NCI-H748 treated with DMSO at 0.1 percent for 48 hours (cell line): ENCODE measurements at places on chromosomes 1 and 21.

DNA sequence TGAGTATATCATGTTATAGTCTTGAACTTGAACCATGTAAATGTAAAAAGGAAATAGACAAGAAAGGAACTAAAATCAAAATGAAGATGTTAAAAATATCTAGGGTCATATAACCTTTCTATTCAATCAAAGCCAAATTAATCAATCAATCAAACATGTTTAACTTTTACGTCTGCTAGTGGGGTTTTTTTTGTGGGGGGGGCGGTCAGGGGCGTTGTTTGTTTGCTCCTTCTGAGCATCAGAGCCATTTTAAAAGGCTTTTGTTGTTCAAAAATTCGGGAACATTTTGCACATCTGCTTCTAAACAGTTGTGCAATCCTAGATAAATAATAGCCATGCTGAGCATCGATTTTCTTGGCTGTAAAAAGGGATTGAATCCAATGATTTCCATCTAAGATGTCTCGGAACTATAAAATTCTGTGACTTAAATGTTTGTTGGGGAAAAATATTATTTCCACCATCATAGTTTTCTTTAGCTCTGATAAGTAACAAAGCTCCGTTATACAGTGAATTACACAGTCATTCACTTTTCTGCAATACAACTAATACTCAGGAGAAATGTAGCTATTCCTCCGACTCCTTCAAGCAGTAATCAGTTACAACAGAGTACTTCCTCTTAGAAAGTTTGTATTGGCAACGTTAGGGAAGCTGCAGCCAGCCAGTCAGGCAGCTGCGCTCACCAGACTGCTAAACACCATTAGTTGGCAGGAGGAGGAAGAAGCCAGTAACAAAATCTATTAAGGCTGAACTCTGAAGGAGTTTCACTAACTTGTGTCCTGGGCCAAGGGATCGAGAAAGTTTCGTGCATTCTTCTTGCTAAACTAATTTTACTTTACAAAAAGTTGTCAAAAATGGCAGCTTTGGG lies 2.2 kb downstream of the SPATA6 start:
- no peak for DNase-seq

DNA sequence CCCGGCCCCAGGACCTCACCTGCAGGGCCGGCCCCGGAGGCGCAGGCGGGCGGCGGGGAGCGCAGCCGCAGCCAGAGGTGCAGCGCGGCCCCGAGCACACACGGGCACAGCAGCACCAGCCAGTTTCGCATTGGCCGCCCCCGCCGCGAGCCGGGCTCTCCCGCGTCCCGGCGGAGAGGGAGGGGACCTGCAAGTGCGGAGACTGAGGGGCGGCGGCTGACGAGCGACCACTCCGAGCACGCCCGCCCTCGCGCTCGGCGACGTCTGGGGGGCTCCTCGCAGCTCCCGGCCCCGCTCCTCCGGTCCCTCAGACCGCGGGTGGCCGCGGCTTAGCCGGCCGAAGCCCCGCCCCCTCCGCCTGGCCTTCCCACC lies at the start of gene B3GALNT2:
TSS of gene B3GALNT2 (minus strand) at position 331 of the 372 bp plus-strand sequence. CDS start at position 131, 200 bp downstream.
- DNase-seq: no peak

GRCh38 chr1:107934578-107934977 lies 30.4 kb downstream of the VAV3 start:
- DNase-seq: no peak

DNA sequence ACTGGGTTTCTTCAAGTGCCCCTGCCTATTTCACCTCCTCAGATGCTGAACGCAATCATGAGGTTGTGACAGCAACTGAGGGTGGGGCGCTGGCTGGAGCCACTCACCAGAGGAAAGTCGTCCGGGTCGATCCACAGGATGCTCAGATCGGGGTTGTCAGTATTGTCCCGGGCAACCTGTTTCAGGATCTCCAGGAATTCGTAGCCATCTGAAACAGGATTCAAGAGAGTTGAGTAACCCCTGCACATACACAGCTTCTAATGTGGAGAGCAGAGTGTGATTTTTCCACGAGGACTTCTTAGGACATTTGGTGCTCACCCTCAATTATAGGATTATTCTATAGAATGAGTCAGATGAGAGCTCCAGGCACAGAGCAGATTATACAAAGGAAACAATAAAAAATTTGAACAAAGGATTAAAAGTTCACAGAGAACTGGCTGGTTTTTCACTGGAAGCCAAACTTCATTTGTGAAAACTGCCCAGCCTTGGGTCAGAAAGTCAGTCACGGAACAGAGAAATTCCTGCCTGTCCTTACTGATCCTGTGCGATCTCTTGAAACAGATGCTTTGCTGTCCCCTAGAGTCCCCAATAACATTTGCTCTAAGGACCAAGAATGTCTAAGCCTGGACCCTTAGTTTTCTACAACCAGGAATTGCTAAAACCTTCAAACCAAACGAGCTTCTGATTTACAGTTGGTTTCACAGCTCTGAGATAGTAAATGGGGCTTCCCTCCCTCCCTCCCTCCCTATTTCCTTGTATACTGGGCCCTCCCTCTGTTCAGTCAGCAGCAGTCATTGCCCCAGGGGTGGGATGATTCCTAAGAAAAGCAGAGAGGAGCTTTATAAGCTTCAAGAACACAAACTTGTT lies 63.2 kb downstream of the CASQ2 start:
- DNase-seq: no peak

GRCh38 chr1:78136680-78137079 lies 90.9 kb downstream of the GIPC2 start:
- no peak for DNase-seq

DNA sequence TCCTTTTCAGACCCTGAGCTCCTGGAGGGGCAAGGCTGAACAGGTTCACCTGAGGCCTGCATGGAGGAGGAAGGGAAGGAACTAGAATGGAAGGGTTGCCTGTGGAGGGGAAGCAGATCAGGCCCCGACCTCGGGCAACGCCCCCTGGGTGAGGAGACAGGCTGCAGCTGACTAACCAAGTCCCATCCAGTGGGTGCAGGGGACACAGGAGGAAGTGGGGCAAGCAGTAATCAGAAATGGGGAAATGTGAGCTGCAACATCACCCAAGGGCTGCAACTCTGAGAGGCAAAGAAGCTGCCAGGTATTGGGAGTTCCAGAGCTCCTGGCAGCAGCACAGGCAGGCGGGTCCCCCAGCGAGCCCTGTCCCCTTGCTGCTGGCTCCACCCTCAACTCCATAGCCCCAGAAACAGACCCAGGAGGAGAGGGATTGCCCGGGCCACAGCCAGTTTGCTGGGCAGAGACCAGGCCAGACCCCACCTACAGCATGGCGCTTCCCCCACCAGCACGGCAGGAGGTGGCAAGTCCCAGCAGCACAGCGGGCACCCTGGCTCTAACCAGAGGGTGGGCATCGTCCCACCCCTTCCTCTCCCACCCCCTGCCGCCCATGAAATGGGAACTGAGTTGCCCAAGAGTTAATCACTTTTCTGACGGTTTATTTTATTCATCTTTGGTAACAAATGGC lies 38.5 kb downstream of the MRPL37 start:
- DNase-seq: no peak

DNA sequence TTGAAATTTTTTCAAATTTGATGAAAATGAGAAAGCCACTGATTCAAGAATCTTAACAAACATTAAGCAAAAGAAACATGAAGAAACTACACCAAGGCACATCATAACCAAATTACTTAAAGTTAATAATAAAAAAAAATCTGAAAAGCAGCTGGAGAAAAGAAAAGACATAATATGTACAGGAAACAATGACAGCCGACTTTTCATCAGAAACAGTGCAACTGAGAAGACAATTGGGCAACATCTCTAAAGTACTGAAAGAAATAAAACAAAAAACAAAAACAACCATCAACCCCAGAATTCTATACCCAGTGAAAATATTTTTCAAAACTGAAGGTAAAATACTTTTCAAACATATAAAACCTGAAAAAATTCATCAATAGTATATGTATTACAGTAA lies 73.8 kb upstream of the DMRTA2 start:
- DNase-seq: no peak

DNA sequence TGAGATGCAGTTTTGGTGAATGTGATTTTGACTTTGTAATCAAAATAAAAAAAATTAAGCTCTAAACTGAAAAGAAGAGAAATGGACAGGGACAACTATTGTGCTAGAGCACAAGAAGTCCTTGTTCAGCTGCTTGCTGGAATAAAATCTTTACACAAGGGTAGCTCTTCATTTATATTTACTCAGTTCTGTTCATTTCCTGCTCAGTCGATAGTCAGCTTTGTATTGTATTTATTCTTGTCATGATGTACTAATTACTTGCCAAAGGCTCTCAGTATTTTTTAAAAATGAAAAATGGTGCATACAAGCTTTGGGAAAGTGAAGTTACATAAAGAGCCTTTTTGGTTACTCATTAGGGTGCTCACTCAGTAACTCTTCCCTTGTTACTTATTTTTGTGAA lies 17.8 kb downstream of the F5 start:
- no peak for DNase-seq

GRCh38 chr1:77378723-77379535 lies 97.1 kb downstream of the AK5 start:
- no peak for DNase-seq

DNA sequence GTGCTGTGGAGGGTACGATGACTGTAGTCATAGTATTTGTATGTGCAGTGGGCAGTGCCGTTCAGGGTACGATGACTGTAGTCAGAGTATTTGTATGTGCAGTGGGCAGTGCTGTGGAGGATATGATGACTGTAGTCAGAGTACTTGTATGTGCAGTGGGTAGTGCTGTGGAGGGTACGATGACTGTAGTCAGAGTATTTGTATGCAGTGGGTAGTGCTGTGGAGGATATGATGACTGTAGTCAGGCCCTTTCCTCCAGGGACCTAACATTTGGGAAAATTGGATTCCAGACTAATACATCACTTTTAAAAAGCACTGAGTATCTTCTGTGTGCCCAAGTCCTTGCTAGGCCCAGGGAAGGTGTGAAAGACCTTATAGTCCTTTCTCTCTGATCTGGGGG lies 2.9 kb downstream of the ZNF672 start:
- DNase-seq: no peak

DNA sequence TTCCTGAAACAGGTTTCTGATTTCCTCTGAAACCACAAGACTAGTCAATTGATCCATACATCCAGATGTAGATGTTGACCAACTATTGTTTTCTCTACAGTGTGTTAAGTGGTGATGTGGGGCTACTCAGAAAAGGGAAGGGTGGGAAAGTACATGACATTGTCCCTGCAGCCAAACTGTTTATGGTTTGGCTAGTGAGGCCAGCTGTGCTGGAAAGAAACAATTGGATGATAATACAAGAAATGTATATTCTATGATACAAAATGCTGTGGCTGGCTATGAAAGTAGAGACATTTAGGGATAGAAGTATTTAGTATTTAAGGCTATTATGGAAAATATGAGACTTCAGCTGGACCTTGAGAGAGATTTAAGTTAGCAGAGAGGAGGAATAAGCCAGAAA lies 244.5 kb downstream of the ADGRL2 start:
- DNase-seq: no peak

GRCh38 chr1:58367217-58367616 lies 179.3 kb downstream of the OMA1 start:
- DNase-seq: no peak

DNA sequence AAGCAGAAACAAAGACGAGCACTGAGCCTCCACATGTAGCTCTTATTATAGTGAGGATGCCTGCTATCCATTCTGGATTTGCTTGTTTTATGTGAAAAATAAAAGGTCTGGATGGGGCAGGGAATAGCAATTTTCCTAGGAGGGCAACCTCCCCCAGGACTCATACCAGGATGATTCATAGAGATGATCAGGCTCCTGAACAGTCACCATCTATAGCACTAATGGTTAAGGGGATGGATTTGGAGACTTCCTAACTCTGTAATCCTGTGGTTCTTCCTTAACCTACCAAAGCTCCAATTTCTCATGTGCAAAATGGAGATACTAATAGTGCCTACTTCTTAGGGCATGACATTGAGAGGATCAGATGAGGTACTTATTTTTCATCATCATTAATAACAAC lies 34.5 kb upstream of the CD58 start:
- no peak for DNase-seq

DNA sequence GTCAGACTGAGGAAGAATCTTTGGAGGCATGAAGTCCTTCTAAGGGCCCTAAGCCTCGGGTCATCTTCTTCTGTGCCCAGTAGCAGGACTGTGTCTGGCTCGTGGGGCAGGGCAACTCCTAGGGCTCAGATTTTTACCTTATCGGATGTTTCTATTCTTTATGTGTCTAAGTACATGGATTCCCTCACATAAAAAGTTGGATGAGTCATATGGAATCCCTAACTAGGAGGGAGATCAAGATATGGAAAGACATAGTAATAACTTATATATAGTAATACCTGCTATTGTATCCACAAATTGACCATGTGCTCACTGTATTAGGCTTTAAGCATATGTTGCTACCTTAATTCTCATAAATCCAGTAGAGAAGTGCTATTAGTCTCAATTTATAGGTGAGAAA lies 364.5 kb upstream of the CAMK1G start:
- no peak for DNase-seq

- no peak for DNase-seq
Observed at GRCh38 chr1:17973694-17974093, 133.9 kb upstream of the IGSF21 start.

- no peak for DNase-seq
Observed at GRCh38 chr1:97936976-97937375, 16.1 kb upstream of the DPYD start.

DNA sequence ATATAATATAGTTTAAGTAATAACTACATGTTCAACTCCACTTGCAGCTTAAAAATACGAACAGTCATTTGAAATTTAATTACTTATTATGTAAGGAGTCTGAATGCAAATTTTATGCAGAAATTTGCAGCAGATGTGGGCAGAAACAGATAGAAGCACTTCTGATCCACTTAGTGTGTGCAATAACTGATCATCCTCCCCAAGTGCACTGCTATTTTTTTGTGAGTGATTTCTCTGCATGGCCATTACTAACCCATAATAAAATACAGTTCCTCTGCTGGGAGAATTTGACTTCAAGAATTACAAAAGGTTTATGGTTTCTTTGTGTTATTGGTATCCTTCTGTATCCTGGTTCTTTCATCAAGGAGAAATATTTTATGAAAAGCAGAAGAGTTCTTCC lies 611.5 kb upstream of the RGS18 start:
- no peak for DNase-seq

DNA sequence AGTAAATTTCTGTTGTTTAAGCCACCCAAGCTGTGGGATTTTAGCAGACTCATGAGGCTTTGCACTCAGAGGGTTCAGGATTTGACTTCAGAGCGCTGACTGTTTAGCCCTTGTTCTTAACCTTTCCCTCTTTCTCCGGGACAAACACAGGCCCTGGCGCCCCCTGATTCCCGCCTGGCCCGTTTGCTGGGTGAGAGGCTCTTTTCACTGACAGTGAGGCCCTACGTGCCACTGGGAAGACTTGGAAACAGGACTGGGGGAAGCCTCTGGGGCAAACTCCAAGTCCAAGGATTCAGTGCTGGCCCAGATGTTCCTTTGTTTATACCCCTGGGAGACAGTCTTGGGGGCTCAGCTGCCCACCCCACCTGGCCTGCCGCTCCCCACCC lies 11.7 kb upstream of the TRIM63 start:
- no peak for DNase-seq
